Right cardiac atrium (tissue), 5 donors: ENCODE measurements at places on chromosomes 3 and 15. TPM values are rescaled to one million over a fixed set of nuclear protein-coding genes. Genes with fewer than 3 reads are reported as not detected.

PLCL2 gene
- 47.4 TPM for total RNA-seq

FGF12 gene
- total RNA-seq, result 334 TPM

DISP2 gene
- 0.85 TPM for total RNA-seq

NR1I2 gene
- 0.18 TPM for total RNA-seq

ZNF197 gene
- 15.8 TPM for total RNA-seq

CTNNB1 gene
- total RNA-seq, result 154 TPM

UROC1 gene
- total RNA-seq, result not detected

VILL gene
- 9.3 TPM for total RNA-seq

CHRM5 gene
- not detected for total RNA-seq

ECE2 gene
- total RNA-seq, result 2.3 TPM

MEIS2 gene
- total RNA-seq, result 29.6 TPM

PPCDC gene
- 4.8 TPM for total RNA-seq

CLDN11 gene
- 12.1 TPM for total RNA-seq

SLC22A14 gene
- total RNA-seq, result not detected

KIF15 gene
- total RNA-seq, result 1.1 TPM

RLBP1 gene
- total RNA-seq, result not detected

HERC2 gene
- 55.4 TPM for total RNA-seq

LRTM1 gene
- total RNA-seq, result not detected

ISG20 gene
- total RNA-seq, result 5.3 TPM

PCSK6 gene
- total RNA-seq, result 13.4 TPM

GP9 gene
- total RNA-seq, result not detected

MKRN3 gene
- total RNA-seq, result not detected

KNL1 gene
- 0.54 TPM for total RNA-seq

ASB14 gene
- total RNA-seq, result 1.3 TPM

ITIH4 gene
- total RNA-seq, result 5.7 TPM

MYLK gene
- total RNA-seq, result 85.1 TPM
